ENCODE measurements at places on chromosomes 6 and 20.

DNA sequence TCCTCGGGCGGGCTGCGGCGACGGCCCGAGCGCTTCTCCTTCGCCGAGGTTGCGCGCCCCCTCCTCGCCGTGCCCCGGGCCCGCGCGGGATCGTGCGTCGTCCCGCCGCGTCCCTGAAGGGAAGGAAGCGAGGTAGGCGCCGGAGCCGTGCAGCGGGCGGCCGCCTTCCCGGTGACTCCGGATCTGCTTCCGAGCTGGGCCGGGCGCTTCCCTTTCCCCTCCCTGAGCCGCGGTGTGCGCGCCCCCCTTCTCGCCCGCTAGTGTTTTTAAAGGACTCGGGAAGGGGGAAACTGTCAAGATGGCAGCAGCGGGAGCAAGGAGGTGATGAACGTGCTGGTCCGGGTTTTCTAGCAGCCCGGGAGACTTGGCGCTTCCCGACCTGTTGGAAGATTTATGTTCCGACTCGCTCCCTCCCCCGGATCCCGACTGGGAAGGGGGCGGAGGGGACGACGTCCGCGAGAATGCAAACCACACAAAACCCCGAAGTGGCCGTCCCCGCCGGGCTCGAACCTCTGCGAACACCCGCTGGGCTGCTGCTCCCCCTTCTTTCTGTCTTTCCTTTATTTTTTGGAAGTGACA, 744 bp upstream of the FOXO3 start:
- DNase-seq, result no peak

DNA sequence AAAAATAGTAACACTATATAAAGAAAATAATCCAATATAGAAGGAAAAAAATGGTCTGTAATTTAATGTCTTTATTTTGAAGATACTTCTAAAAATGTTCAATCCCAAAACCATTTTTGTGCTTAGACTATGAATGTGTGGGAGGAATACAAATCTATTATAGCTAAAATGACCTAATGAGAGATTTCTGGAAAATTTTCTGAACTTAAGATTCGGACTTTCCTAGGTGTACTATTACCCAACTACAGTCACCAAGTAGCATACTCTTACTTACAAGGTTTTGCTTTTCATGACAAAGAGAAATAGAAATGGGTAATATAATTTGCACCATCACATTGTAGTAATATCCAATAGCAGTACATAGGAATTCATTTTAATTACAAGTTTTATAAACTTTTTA, 29.9 kb downstream of the MAP3K7 start:
- DNase-seq, result no peak

DNA sequence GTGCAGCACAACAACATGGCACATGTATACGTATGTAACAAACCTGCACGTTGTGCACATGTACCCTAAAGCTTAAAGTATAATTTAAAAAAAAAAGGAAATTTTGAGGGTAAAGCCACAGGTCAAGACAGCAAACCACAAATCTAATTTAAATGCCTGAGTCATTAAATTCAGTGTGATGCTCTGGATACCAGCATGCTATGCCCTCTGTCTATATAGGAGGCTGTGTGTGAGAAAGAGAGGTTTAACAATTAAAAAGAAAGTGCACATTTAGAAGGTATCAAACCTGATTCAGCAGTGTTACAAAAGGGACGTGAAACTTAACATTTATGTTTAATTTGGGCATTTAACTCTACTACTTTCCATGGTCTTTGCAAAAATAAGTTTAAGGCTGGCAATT, 276.3 kb downstream of the ADGRB3 start:
- DNase-seq, result no peak

DNA sequence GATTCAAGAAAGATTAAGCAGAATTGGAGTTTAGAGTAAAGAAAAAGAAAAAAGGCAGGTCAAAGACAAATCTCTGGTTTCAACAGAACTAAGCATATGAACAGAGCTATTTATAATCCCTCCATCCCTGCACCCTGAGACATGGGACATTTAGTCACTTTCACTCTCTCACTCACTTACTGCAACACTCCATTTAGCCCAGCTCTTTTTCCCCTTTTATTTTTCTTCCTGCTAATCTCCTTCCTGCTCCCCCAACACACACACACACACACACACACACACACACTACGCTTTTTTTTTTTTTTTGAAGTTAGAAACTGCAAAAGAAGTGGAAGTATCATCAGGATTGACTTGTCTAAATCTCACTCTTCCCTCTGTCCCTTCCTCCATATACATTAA, 45.1 kb upstream of the TBC1D7 start:
- no peak for DNase-seq

DNA sequence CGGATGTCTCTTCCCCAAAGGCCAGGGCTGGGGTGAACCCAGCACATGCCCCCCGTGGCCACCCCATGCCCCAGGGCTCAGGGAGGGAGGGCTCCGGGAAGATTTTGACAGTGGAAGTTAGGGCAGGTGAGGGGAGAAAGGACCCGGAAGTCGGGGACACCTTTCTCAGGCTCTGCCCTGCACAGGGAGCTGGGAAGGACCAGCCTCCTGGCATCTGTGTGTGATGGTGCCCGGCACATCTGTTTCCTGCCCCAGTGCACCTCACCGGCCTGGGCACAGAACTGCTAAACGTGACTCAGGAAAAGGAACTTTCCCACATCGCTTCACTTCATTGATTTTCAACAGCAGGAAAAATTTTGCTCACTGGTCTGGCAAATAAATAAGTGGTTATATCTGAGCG, 141.1 kb upstream of the AFDN start:
- no peak for DNase-seq

- DNase-seq, result no peak
These were observed 61.1 kb downstream of the ZBTB2 start for GRCh38 chr6:151330130-151330696.

GRCh38 chr6:89597988-89598387, 40.6 kb downstream of the LYRM2 start:
- DNase-seq, result no peak

GRCh38 chr6:8556370-8557013, 121.1 kb upstream of the SLC35B3 start:
- no peak for DNase-seq
